Stimulated activated CD4-positive, alpha-beta T cell treated with anti-CD3 and anti-CD28 coated beads, Interleukin-2, amount 100 ng/mL, for 4 hours (primary cell): ENCODE measurements at places on chromosomes 12 and 14.

GRCh38 chr12:6206327-6206726 lies 6.1 kb downstream of the CD9 start:
- no peak for DNase-seq

GRCh38 chr14:85010186-85010585 lies 519.8 kb upstream of the FLRT2 start:
- DNase-seq, result no peak

DNA sequence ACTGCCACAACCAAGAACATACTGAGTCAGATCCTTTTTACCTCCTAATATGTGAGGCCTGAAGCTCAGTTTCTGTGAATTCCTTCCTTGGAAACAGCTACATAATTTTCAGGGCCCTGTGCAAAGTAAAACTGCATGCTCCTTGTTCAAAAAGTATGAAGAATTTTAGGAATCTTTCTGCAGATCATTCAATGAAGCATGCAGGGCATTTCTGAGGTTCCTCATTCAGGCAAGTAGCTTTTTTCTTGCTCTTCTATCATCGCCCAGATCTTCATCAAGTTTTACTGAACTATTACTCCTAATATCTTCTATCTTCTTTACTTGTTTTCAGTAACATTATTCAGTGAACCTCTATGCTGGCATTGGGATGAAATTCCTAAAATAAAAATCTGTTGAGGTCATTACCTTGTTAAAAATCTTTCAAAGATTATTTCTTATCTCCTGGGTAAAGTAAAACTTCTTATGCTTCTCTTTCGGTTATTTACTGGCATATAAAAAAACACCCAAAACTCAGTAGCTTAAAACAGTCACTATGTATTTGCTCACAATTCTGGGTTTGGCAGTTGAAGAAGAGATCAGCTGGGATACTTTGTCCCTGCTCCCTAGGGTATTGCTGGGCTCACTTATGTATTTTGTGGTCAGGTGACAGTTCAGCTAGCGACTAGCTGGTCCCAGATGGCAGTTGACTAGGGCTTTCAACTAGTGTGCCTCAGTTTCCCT lies 42.6 kb upstream of the KRR1 start:
- no peak for DNase-seq

DNA sequence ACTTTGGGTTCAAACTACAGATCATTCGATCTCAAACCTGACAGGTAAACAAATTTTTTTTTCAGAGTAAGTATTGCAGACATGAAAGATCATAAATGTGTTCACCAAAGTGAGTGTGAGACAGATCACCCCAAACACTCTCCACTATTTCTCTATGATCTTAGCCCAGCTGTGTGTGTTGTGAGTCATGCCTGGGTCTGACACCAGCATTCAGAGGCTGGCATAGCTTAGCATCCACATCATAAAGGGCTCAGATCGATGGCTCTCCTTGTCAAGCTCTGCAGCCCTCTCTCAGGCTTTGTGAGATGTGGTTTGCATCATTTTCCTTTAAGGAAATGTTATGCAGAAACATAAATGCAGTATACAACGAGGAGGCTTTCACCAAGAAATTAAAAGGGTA lies 164.9 kb downstream of the ETV6 start:
- no peak for DNase-seq

GRCh38 chr12:109609342-109609741 lies 35.7 kb downstream of the MVK start:
- DNase-seq, result no peak
